ENCODE measurements at places on chromosomes 1 and 21.

DNA sequence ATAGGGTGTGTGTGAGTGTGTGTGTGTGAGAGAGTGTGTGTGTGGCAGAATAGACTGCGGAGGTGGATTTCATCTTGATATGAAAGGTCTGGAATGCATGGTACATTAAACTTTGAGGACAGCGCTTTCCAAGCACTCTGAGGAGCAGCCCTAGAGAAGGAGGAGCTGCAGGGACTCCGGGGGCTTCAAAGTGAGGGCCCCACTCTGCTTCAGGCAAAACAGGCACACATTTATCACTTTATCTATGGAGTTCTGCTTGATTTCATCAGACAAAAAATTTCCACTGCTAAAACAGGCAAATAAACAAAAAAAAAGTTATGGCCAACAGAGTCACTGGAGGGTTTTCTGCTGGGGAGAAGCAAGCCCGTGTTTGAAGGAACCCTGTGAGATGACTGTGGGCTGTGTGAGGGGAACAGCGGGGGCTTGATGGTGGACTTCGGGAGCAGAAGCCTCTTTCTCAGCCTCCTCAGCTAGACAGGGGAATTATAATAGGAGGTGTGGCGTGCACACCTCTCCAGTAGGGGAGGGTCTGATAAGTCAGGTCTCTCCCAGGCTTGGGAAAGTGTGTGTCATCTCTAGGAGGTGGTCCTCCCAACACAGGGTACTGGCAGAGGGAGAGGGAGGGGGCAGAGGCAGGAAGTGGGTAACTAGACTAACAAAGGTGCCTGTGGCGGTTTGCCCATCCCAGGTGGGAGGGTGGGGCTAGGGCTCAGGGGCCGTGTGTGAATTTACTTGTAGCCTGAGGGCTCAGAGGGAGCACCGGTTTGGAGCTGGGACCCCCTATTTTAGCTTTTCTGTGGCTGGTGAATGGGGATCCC is 18.3 kb upstream of the HDAC1 start:
- no peaks in the 10 kb centered on the region for H3K27me3 ChIP-seq
- no peak for DNase-seq
- no peak overlapping the region for H3K27ac ChIP-seq
- H3K36me3 ChIP-seq: no peaks in the 10 kb centered on the region
- H3K4me1 ChIP-seq: no peaks in the 10 kb centered on the region
- no peak overlapping the region for H3K4me3 ChIP-seq

DNA sequence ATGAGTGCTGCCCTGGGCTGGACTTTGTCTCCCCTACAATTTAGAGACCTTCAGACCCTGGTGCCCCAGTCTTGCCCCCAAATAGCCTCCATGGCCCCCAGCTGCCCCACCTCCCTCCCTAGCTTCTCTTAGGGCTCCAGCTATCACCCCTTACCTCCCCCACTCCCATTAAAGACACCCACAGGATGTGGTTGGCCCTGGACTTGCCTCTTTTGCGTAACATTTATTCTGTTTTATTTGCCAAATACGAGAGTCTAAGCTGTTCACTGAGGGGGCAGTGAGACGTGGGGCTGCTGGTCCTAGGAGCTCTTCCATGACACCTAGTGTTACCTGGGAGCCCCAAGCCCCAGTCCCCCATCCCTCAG is 4.5 kb downstream of the ZC3H12A start:
- H3K4me1 ChIP-seq: peaks cover 52% of the 10 kb centered on the region
- no peaks in the 10 kb centered on the region for H3K36me3 ChIP-seq
- H3K4me3 ChIP-seq: no peak overlapping the region

DNA sequence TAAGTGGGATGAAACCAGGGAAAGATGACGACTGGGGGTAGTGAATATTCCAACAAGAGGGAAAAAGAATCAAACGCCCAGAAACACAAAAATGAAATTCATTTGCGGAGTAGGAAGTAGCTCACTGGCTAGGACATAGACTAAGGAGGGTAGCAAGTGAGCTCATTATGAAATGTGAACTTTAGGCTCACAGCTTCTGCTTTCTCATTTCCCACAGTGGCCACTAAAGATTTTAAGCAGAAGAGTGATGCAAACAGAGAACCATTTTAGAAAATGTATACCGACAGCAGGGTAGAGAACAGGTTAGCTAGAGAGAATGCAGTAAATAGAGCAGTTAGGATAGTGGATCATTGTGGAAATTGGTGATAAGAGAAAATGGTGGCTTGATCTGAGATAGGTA is 3.5 kb downstream of the CD48 start:
- no peaks in the 10 kb centered on the region for H3K27me3 ChIP-seq
- H3K4me1 ChIP-seq: no peaks in the 10 kb centered on the region
- no peaks in the 10 kb centered on the region for H3K36me3 ChIP-seq

DNA sequence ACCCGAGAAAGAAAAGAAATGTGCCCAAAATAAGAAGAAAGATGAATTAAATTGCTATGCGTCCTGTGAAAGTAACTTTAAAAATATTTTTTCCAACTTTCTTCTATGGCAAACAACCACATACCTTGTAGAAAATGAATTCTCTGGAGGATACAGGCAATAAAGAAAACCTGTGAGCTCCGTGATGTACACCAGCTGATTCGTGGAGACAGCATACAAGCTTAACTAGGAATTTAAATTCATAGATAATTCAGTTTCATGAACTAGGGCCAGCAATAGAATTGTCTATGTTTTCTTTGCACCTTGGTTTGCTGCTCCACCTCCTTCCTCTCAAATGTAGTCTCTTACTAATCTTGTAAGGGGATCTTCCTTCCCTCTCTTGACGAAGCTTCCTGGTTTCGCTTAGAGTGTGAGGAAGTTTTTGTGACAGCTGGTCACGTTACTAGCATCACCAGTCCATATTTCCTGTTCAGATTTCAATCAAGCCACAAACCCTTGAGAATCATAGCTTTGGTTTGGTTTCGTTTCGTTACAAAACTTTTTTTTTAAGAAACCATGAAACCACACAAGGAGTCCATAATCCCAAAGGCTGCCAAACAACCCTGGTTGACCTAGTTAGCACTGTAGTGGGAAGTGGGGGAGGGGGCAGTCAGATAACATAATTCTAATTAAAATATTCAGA is 35.8 kb downstream of the GREM2 start:
- no peak for DNase-seq
- no peaks in the 10 kb centered on the region for H3K36me3 ChIP-seq
- no peaks in the 10 kb centered on the region for H3K27me3 ChIP-seq
- peak overlapping the region; percentile 37 for H3K4me3 ChIP-seq
- H3K27ac ChIP-seq: peak overlapping the region; percentile 50
- H3K4me1 ChIP-seq: no peaks in the 10 kb centered on the region

DNA sequence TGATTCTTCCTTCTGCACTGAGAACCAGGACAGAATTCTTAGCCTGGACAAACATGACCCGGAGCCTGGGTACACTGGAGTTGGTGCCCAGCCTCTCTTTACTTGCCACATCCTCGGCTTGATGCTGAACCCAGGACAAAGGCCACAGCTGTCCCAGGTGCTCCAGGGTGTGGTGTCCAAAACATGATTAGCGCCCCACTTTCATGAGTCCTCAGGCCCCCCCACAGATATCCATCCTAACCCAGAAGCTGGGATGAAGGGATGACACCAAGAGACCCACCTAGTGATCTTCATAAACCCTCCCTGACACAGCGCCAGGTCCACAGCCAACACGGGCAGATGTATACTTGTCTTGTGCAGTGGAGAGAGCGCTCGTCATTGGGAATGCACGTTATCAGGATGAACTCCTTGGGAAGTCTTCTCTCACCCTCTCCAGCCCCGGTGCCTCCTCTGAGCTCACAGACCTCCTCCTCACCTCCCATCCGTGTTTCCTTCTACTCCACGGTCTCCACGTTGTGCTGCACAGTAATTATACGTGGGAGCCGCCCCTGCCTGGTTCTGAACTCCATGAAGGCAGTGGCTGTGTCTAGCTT is 3.6 kb downstream of the ABCA4 start:
- H3K27ac ChIP-seq: no peak overlapping the region
- H3K27me3 ChIP-seq: no peaks in the 10 kb centered on the region
- peaks cover 8% of the 10 kb centered on the region for H3K4me1 ChIP-seq
- no peak for DNase-seq

GRCh38 chr1:25993197-25993951 is 4.5 kb downstream of the PAFAH2 start:
- no peak overlapping the region for H3K4me3 ChIP-seq
- H3K4me1 ChIP-seq: peaks cover 11% of the 10 kb centered on the region
- no peak overlapping the region for H3K27ac ChIP-seq
- H3K27me3 ChIP-seq: no peaks in the 10 kb centered on the region
- H3K36me3 ChIP-seq: no peaks in the 10 kb centered on the region

GRCh38 chr1:234848972-234849649 is 239.1 kb upstream of the IRF2BP2 start:
- H3K27ac ChIP-seq: no peak overlapping the region
- no peaks in the 10 kb centered on the region for H3K36me3 ChIP-seq
- no peaks in the 10 kb centered on the region for H3K4me1 ChIP-seq
- H3K27me3 ChIP-seq: no peaks in the 10 kb centered on the region

DNA sequence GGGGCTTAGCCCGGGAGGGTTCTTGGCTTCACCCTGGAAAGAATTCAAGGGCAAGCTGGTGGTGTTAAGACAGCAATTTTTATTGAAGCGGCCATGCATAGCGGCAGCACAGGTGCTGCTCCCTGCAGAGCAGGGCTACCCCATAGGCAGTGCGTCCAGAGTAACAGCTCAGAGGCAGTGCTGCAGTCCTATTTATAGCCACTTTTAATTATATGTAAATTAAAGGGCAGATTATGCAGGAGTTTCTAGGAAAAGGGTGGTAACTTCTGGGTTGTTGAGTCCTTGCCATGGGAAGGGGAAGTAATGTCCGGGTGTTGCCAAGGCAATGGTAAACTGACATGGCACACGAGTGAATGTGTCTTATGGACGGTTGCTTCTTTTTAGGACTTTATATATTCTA is 57.0 kb downstream of the VPS26C start:
- no peak overlapping the region for H3K27ac ChIP-seq
- H3K4me3 ChIP-seq: no peak overlapping the region
- H3K27me3 ChIP-seq: no peaks in the 10 kb centered on the region

DNA sequence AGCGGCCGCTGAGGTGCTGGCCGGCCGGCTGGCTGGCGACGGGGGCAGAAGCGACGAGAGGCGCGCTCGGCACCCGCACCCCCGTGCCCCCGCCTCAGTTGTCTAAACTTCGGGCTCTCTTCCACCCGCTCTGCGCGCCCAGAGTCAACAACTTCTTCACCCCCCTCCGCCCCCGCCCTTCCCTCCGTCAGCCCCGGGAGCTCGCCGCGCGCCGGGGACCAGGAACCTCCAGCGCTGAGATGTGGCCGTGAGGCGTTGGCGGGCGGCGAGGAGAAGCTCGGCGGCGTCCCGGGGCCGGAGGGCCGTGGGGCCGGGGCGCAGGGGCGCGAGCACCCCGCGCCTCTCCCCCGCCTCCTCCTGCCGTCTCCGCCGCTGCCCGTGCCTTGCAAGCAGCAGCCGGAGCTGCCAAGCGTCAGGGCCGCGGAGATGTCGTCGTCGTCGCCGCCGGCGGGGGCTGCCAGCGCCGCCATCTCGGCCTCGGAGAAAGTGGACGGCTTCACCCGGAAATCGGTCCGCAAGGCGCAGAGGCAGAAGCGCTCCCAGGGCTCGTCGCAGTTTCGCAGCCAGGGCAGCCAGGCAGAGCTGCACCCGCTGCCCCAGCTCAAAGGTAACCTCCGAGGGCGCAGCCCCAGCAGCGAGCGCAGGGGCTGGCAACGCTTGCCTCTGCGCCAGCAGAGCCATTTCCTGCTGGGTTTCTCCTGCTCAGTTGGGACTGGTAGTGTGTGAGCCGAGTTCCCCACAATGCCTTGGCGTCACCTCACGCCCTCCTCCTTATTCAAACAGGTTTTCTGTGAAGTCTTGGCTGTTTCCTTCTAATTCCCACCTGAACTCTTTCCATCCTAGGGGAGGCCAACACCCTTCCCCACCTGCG is 710 bp downstream of the PPP2R5A start:
- peak; percentile 58 for DNase-seq
- H3K4me3 ChIP-seq: peak overlapping the region; percentile 94
- H3K27me3 ChIP-seq: no peaks in the 10 kb centered on the region
- H3K36me3 ChIP-seq: no peaks in the 10 kb centered on the region
- peaks cover 6% of the 10 kb centered on the region for H3K4me1 ChIP-seq
- H3K27ac ChIP-seq: peak overlapping the region; percentile 96

- H3K27ac ChIP-seq: no peak overlapping the region
- peak; percentile 76 for DNase-seq
- H3K36me3 ChIP-seq: no peaks in the 10 kb centered on the region
- H3K4me1 ChIP-seq: peaks cover 5% of the 10 kb centered on the region
Measured at GRCh38 chr1:179016706-179017382, 8.8 kb upstream of the FAM20B start.

- H3K27ac ChIP-seq: no peak overlapping the region
- no peaks in the 10 kb centered on the region for H3K27me3 ChIP-seq
- DNase-seq: no peak
- H3K36me3 ChIP-seq: no peaks in the 10 kb centered on the region
- no peaks in the 10 kb centered on the region for H3K4me1 ChIP-seq
- no peak overlapping the region for H3K4me3 ChIP-seq
Measured at GRCh38 chr1:243946946-243947345, 96.9 kb upstream of the AKT3 start.

DNA sequence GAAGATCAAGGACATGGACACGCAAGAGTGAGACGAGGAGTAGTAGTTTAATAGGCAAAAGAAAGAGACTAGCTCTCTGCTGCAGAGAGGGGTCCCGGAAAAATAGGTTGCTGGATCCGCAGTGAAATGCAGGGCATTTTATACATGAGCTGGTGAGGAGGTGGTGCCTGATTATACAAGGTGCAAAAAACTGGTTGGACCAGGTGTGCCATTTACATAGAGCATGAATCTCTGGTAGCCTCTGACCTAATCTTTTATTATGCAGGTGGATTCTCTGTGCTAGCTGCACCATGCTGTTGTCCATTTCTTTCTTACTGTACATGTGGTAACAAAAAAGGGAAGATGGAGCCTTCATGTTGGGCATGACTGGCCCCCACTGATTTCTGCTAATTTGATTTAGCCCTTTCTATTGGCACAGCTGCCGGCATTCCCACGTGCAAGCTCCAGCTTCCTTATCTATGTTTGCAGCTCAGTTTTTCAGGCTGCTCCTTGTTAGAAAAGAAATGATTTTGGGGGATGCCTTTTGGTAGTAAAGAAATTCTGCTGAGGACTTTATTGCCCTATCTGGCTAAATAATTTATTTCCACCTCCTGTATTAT is 548.1 kb downstream of the BRINP3 start:
- no peaks in the 10 kb centered on the region for H3K4me1 ChIP-seq
- no peak overlapping the region for H3K4me3 ChIP-seq
- no peak overlapping the region for H3K27ac ChIP-seq
- H3K36me3 ChIP-seq: no peaks in the 10 kb centered on the region

DNA sequence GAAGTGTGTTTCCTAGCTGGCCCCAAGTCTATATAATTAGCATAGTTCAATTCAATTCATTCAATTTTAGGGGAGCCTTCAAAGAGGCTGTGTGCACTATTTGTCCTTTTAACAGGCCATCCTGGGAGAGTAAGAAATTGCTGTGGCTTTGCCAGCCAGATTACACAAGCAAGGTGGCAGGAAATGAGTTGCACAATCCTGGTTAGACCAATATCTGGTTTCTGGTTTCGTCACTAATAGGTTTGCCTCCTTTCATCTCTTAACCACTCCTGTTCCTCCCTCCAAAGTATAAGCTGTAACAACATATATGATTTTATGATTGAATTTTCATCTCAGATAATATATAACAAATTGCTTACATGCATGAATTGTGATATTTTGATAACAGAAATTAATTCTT is 84.1 kb upstream of the NEGR1 start:
- no peak overlapping the region for H3K27ac ChIP-seq
- no peaks in the 10 kb centered on the region for H3K36me3 ChIP-seq
- H3K27me3 ChIP-seq: no peaks in the 10 kb centered on the region
- H3K4me1 ChIP-seq: no peaks in the 10 kb centered on the region
- DNase-seq: no peak

- H3K27ac ChIP-seq: no peak overlapping the region
- no peaks in the 10 kb centered on the region for H3K4me1 ChIP-seq
- H3K27me3 ChIP-seq: no peaks in the 10 kb centered on the region
- no peak overlapping the region for H3K4me3 ChIP-seq
- no peak for DNase-seq
Measured at GRCh38 chr1:116938216-116938615, 28.5 kb downstream of the PTGFRN start.

Data from testis (tissue), 5 donors.